ENCODE measurements at places on chromosomes 5 and 9. TPM values are rescaled to one million over a fixed set of nuclear protein-coding genes. Genes with fewer than 3 reads are reported as not detected.

Gene SPINK4
- not detected for total RNA-seq

GRCh38 chr9:5931657-5932056 is 41.0 kb downstream of the MLANA start:
- DNase-seq: no peak

Gene ALDH7A1
- 41.6 TPM for total RNA-seq

GRCh38 chr5:165808335-165808734 is 2302.9 kb downstream of the MAT2B start:
- no peak for DNase-seq

DNA sequence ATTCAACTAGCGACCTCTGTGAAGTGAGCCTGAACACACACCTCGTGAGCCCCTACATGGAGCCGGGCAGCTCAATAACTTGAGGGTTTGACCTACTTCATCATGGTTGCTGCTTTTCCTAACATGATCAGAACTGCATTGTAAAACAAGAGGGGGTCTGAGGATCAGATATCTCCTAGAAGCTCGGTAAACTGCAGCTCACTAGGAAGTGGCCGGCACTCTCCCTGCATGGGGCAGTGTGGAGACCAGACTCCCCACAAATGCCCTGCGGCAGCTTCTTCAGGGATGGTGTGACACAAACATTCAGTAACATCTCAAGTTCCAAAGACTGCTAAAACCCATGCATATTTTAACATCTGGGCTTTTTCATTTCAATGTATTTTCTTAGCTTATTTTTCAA is 18.5 kb downstream of the LHFPL2 start:
- no peak for DNase-seq

Gene C9orf50
- not detected for total RNA-seq

GRCh38 chr5:123776761-123777160 is 264.8 kb downstream of the CSNK1G3 start:
- DNase-seq: no peak

GRCh38 chr5:73861313-73861988 is 235.5 kb downstream of the ARHGEF28 start:
- DNase-seq: no peak

DNA sequence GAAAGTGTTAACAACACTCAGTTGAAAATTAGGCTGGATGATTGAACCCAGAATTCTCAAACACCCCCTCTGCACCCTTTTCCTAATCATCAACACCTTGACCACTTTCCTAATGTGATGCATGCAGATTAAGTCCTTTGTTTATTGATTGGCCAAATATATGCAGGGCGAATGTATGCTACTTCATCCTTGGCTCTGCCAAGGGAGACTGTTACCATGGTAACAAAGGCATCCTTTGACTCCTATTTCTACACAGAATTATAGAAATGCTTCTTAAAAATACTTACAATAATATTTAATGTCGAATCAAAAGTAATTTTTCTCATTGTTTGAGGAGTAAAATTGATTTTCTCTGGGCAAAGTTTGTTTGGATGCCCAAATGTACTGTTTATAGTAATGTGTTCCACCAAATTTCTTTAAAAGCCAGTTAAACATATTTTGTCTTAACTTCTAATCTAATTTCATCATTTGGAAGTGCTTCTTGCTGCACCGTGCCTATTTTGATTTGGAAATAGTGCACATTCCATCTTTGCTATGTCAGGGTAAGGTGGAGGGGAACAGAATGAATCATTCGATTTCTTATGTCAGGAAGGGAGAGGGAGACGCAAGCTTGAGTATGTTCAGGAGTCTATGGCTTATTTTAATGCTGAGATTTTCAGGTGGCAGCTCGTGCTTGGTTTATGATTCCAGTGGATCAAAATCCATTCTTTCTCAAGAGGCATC is 1384.3 kb upstream of the WWC1 start:
- DNase-seq: no peak

GRCh38 chr9:113886466-113886865 is 10.4 kb downstream of the ZNF618 start:
- no peak for DNase-seq

Gene FOXD4
- total RNA-seq: not detected

GRCh38 chr5:20360263-20360662 is 372.3 kb upstream of the CDH18 start:
- no peak for DNase-seq

- DNase-seq: no peak
Measured at GRCh38 chr9:98596486-98596885, 112.2 kb downstream of the GABBR2 start.

Gene OSMR
- total RNA-seq: 10.9 TPM

DNA sequence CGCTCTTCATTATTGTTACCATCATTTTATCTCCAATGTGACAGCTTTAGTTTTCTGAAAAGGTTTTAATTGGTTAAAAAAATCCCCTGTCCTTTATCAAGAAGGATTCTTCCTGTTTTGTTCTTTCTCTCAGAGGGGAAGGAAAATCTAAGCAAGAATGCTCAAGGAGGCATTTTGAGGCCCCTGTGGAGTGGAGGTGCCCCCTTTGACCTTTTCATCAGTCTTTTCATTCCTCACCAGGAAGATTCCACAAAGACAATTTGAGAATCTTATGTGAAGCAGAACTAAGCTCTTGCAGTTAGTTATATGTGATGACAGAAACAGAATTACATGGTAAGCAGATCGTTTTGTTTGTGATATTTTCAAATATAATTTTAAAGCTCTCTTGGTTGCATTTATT is 489.6 kb downstream of the MAN2A1 start:
- DNase-seq: no peak

- no peak for DNase-seq
Measured at GRCh38 chr5:169670769-169671525, 33.9 kb downstream of the DOCK2 start.

Gene PTGES
- 4.5 TPM for total RNA-seq

Gene SLC34A3
- total RNA-seq: not detected

- no peak for DNase-seq
Measured at GRCh38 chr5:66608501-66608900, 12.3 kb downstream of the MAST4 start.

Gene HTR1A
- total RNA-seq: not detected

Gene LRRC19
- total RNA-seq: not detected

DNA sequence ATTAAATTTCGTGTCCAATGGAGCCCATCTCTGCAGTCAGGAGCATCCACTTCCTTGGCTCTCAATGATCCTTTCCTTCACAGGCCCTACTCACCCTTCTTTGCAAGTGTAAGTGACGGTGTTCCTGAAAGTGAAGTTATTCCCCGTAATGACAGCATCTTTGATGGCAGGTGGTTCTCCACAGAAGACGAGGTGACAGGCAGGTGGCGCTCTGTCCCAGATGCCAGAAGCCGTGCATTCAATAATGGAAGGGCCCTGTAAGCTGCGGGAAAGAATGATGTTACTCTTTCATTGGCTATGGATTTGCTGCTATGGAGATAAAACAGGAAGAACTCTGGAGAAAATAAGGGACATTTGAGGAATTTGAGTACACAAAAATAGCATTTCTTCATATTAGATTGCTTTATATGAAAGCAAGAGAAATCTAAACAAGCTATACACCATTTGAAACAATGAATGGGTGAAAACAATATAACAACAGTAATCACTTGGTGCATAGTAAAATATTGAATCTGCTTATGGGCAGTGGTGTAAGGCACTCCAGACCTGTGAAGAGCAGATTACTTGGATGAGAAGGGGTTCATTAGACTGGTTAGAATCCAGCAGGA is 89.9 kb upstream of the TXNDC8 start:
- DNase-seq: peak; percentile 56

DNA sequence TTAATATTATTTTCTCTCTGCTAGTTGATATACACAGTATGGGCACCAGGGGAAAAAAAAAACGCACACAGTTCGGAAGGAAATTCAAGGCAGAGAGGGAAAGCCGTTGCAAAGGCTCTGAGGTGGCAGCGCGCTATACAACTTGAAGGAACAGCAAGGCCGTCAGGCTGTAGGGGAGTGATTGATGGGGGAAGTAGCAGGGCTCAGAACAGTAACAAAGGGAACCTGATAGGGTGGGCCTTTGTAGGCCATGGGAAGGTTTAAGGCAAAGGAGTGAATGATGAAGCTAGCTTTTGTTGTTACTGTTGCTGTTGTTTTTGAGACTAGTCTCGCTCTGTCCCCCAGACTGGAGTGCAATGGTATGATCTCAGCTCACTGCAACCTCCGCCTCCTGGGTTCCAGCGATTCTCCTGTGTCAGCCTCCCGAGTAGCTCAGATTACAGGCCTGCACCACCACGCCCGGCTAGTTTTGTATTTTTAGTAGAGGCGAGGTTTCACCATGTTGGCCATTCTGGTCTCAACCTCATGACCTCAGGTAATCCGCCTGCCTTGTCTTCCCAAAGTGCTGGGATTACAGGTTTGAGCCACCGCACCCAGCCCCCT is 27.0 kb downstream of the AQP7 start:
- no peak for DNase-seq

DNA sequence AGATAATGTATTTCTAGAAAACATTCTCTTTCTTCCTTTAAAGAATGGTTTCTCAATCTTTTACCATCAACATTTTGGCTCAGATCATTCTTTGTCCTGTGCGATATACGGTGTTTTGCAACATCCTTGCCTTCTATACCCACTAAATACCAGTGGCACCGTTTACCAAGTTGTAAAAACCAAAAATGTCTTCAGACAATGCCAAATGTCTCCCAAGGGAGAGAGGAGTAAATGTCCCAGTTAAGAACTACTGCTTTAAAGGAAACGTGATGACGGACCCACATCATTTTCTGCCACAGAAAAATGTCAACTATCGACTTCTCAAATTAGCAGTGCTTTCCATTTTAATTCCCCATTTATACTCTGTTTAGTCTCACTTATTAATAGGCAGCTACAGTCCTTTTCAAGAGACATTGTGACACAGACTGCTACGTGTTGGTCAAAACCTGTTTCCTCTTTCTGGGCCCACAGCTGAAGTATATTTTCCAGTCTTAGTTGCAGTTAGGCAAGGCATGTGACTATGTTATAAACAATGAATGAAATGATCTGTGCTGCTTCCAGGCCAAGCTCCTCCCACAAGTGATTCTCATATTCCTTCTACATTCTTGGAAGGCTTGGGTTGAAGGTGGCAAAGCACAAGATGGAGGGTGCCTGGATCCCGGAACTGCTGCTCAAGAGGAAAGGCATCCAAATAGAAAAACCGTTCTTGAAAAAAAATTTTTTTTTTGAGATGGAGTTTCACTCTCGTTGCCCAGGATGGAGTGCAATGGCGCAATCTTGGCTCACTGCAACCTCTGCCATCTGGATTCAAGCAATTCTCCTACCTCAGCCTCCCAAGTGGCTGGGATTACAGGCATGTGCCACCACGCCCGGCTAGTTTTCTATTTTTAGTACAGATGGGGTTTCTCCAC is 8.8 kb downstream of the PRXL2C start:
- DNase-seq: peak; percentile 39

GRCh38 chr9:104107799-104108198 is 13.7 kb downstream of the SMC2 start:
- DNase-seq: no peak

Gene EGFLAM
- total RNA-seq: 9.1 TPM

Gene TICAM2
- total RNA-seq: 2.7 TPM

DNA sequence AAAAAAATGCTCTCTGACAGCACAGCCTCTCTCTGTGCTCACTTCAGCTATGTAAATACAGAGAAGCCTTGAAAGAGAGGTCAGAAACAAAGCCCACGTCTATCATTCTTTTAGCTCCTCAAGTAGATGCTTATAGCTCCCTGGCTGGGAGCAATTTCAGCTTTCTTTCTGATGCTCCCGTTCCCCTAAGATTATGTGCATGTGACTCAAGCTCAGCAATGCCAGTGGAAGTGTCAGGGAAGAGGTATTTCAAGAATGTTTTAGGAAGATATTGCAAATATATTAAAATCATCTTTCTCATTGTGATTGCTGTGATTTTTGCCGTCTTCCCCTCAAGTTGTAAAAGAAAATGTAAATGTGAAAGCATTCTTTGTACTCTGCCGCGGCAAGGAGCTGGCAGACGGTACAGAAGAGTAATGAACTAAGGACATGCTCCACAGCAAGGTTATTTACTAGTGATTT is 1353.7 kb upstream of the ACO1 start:
- no peak for DNase-seq

GRCh38 chr9:75372499-75373268 is 284.4 kb downstream of the OSTF1 start:
- peak; percentile 49 for DNase-seq

GRCh38 chr9:36938617-36939016 is 95.5 kb downstream of the PAX5 start:
- no peak for DNase-seq

DNA sequence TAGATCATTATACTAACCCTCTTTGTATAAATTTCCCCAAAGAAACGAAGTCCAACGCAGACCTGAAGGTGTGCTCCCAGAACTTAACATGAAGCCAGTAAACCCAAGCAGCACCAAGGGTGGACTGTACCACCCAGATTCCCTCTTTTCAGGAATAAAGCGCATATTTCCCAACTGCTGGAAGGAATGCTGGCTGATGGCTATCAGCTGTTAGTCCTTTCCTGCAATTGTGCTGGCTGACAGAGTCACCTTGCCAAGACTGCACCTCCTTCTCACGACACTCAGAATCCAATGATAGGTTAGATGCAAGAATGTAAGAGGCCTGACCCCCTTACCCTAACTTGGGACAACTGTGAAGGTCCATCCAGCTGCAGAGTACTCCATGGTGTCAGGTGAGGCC is 93.9 kb downstream of the MAPKAP1 start:
- DNase-seq: no peak

Gene MYMK
- total RNA-seq: not detected

DNA sequence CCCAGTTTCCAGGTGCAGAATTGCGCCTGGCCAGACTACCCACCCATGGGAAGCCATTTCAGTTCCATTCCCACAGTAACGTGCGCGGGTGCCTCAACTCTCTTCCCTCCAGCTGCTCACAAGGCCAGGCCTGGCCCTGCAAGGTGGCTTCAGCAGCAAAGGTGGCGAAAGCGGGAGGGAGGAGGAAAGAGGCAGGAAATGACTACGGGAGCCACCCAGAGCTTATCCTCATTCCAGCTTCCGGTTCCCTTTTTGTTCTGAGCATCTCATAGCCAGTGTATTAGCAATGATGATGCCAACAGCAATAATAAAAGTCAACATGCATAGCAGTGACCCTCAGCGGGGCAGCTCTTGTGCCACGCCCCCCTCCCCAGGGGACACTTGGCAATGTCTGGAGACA is 101.5 kb upstream of the BOD1 start:
- no peak for DNase-seq

GRCh38 chr9:69622676-69623075 is 49.5 kb downstream of the APBA1 start:
- no peak for DNase-seq

- no peak for DNase-seq
Measured at GRCh38 chr5:120293796-120294195, 170.3 kb upstream of the PRR16 start.

GRCh38 chr5:150723845-150724244 is 23.0 kb upstream of the RBM22 start:
- no peak for DNase-seq

- no peak for DNase-seq
Measured at GRCh38 chr9:124300312-124300711, 42.6 kb downstream of the NEK6 start.

- DNase-seq: no peak
Measured at GRCh38 chr9:89367726-89368437, 49.6 kb downstream of the SECISBP2 start.
